ENCODE measurements at places on chromosomes 11 and 22. TPM values are rescaled to one million over a fixed set of nuclear protein-coding genes. Genes with fewer than 3 reads are reported as not detected.

OR9G4 gene
- not detected for total RNA-seq

TFIP11 gene
- total RNA-seq, result 32.4 TPM

FANCF gene
- 12.6 TPM for total RNA-seq

SCGB1D2 gene
- not detected for total RNA-seq

SLC17A6 gene
- not detected for total RNA-seq

SLC37A2 gene
- total RNA-seq, result 2.6 TPM

ESAM gene
- total RNA-seq, result 5.6 TPM

SCN2B gene
- total RNA-seq, result 0.48 TPM

MGAT3 gene
- total RNA-seq, result 2.1 TPM

OR8D1 gene
- total RNA-seq, result under 0.01 TPM

NXPE1 gene
- total RNA-seq, result not detected

TTC36 gene
- 1.2 TPM for total RNA-seq

IRAG1 gene
- 0.64 TPM for total RNA-seq

KCNK4 gene
- not detected for total RNA-seq

TRIM29 gene
- total RNA-seq, result not detected

FOLH1 gene
- 0.78 TPM for total RNA-seq

PTGDR2 gene
- total RNA-seq, result 6.8 TPM

GRIA4 gene
- total RNA-seq, result 26.6 TPM

APOL5 gene
- not detected for total RNA-seq
